HepG2 (cell line): ENCODE measurements at places on chromosomes 1 and 21. TPM values are rescaled to one million over a fixed set of nuclear protein-coding genes. Genes with fewer than 3 reads are reported as not detected.

Gene CD244
- 0.09 TPM in 1 of 2 replicates, not detected in the other for total RNA-seq

Gene LCE3E
- total RNA-seq: not detected in 2 replicates

Gene C1orf116
- total RNA-seq: 0.95 and 1.1 TPM in 2 replicates

Gene ABCG1
- not detected in 2 replicates for total RNA-seq

Gene FCRL4
- total RNA-seq: not detected in 2 replicates

Gene NUCKS1
- 117 and 194 TPM in 2 replicates for total RNA-seq

Gene LCE7A
- total RNA-seq: not detected in 2 replicates

Gene EXTL2
- 18.8 and 23.5 TPM in 2 replicates for total RNA-seq

Gene SCNM1
- total RNA-seq: 31.5 and 32.5 TPM in 2 replicates

Gene RUNX3
- 0.04 TPM in 1 of 2 replicates, not detected in the other for total RNA-seq

Gene PLPPR4
- total RNA-seq: not detected in 2 replicates

Gene GBP5
- not detected in 2 replicates for total RNA-seq

Gene IL22RA1
- total RNA-seq: 2.1 and 4.4 TPM in 2 replicates

Gene DEDD
- 12.6 and 14.0 TPM in 2 replicates for total RNA-seq

Gene PLA2G2F
- total RNA-seq: not detected in 2 replicates

Gene USP1
- total RNA-seq: 64.6 and 91.7 TPM in 2 replicates

Gene ADAMTSL4
- 1.9 and 3.9 TPM in 2 replicates for total RNA-seq

Gene OR2T29
- total RNA-seq: not detected in 2 replicates

Gene CDC20
- total RNA-seq: 90.0 and 97.8 TPM in 2 replicates
